Parietal lobe (tissue), 2 donors: ENCODE measurements at places on chromosomes 16 and 17. TPM values are rescaled to one million over a fixed set of nuclear protein-coding genes. Genes with fewer than 3 reads are reported as not detected.

SPN gene
- under 0.01 TPM for total RNA-seq

HASPIN gene
- total RNA-seq: 1.3 TPM

SARM1 gene
- total RNA-seq: 54.1 TPM

CCL3 gene
- 2.8 TPM for total RNA-seq

TAC4 gene
- not detected for total RNA-seq

WNT9B gene
- not detected for total RNA-seq

CDR2 gene
- total RNA-seq: 11.3 TPM

CPNE2 gene
- 51.3 TPM for total RNA-seq
